Fibroblast of skin of right biceps (primary cell): ENCODE measurements at places on chromosomes 12 and 14.
A peak's percentile ranks its signal among the peaks of the same experiment; 100 is the strongest.

GRCh38 chr14:67650694-67651093, 23.7 kb downstream of the VTI1B start:
- peak; percentile 77 for DNase-seq

- no peak for DNase-seq
These were observed 160.9 kb downstream of the KCNC2 start for GRCh38 chr12:75048767-75049166.

- DNase-seq: no peak
These were observed 38.1 kb downstream of the ESRRB start for GRCh38 chr14:76413962-76414600.

DNA sequence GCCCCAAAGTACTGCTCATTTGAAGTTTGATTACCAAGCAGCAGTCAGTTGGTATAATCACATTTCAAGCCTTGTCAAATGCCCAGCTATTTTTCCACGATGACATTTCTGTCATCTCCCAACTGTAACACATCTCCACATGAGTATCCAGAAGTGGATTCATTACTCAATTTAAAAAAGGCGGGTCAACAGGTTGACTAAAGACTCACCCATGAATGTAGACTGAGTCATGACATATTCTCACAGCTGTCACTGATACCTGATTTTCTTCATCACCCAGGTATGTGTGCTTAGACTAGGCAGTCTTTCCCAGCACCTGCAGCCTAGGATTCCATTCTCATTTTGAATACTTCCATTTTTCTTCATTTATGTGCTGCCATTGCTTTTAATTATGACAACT, 75.1 kb upstream of the DBX2 start:
- DNase-seq: no peak

GRCh38 chr14:95253039-95253630, 66.6 kb downstream of the CLMN start:
- peak; percentile 61 for DNase-seq

DNA sequence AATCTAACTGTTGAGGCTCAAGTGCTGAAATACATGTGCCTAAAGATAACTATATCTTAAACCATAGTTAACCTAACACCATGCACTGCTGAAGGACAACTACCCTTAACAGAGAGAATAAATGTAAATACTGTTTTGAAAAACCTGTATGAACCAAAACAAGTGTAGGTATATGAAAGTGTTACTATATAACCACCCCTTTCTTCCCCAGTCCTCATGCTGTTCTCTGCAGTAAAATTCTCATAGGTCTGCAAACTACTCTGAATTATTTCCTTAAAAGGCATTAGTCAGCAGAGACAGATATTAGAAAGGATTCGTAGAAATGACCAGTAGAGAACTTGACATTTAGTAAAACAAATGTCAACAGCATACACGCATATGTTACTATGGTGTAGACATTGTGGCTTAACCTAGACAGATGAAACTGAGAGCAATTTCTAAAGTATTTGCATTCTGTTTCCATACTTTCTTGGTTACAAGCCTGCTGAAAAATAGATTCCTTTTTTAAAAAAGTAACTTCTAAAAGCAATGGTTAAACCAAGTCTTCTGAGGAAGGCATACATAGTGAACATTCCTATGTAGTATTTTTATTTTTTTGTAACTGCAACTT, 13.9 kb downstream of the CSRP2 start:
- peak; percentile 67 for DNase-seq

DNA sequence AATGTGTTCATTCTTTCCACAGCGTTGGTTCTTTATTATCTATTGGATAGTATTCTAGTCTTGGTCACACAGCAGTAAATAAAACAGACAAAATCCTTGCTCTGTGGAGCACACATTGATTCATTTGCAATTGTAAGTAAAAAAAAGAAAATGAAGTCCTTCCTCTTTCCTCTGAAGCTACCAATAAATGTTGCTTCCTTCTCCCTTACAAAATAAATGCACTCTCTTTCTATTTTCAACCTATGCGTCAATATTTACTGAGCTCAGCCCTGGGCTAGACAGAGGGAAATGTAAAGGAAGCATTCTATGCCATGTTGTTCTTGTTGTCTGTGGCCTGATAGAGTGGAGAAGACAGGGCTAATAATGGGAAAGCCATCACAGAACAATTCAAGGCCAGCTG, 2.9 kb downstream of the ABHD12B start:
- DNase-seq: no peak

DNA sequence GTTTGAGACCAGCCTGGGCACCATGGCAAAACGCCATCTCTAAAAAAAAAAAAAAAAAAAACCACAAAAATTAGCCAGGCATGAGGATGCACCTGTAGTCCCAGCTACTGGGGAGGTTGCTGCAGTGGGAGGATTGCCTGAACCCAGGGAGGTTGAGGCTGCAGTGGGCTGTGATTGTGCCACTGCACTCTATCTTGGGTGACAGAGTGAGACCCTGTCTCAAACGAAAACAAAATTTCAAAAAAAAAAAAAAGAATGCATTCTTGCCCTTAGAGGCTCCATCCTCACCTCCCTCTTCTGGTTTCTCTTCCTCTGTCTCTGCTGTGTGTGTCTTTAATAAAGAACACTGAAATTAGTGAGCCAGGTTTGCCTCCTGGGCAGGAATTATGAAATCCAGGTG, 107.8 kb downstream of the VCPKMT start:
- DNase-seq: no peak

GRCh38 chr14:86491743-86492142, 961.8 kb downstream of the FLRT2 start:
- no peak for DNase-seq

DNA sequence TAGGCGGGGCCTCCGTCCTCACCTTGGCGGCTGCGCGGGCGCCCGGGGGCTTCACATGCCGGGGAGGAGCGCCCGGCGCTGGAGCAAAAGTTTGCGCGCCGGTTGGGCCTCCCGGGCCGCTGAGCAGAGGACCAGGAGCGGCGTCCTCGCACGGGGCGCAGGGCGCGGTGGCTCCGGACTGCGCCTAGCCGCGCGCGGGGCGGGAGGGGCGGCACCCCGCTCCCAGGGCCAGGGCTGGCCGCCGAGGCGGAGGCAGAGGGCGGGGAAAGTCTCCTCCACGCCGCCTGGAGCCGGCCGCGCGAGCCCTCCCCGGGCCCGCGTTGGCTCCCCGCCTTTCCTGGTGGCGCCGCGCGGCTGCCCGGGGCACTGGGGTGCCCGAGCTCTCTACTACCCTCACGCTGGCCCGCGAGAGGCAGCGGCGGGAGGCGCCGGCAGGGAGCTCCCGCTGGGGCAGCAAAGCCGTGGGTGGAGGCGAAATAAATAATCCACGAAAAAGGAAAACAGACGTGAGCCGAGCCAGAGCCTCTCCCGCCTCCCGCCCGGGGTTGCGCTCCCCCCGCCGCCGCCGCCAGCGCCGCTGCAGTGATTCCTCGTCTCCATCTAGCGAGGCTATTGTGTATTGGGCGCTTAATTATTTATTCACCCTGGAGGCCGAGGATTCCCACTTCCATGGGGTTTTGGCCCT, 400 bp upstream of the PRIMA1 start:
- peak; percentile 18 for DNase-seq

- peak; percentile 70 for DNase-seq
These were observed 92.2 kb downstream of the ACSS3 start for GRCh38 chr12:81170072-81170471.

DNA sequence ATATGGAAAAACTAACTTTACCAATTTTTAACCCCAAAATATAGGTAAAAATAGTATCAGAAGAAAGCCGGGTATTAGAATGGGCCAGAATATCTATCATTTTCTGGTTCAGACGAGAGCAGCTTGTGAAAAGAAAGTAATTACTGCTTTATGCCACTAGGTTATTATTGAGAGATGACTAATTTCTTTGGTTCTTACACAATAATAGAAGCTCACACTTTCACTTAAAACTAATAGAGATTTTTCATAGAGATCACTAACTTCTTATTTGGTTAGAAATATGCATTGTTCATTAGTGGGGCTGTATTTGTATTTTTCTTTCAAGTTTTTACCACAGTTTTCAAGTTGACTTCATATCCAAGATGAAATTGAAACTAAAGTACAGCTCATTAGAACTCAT, 1241.2 kb upstream of the FLRT2 start:
- DNase-seq: no peak

GRCh38 chr12:88371416-88372183, 208.7 kb downstream of the KITLG start:
- no peak for DNase-seq

DNA sequence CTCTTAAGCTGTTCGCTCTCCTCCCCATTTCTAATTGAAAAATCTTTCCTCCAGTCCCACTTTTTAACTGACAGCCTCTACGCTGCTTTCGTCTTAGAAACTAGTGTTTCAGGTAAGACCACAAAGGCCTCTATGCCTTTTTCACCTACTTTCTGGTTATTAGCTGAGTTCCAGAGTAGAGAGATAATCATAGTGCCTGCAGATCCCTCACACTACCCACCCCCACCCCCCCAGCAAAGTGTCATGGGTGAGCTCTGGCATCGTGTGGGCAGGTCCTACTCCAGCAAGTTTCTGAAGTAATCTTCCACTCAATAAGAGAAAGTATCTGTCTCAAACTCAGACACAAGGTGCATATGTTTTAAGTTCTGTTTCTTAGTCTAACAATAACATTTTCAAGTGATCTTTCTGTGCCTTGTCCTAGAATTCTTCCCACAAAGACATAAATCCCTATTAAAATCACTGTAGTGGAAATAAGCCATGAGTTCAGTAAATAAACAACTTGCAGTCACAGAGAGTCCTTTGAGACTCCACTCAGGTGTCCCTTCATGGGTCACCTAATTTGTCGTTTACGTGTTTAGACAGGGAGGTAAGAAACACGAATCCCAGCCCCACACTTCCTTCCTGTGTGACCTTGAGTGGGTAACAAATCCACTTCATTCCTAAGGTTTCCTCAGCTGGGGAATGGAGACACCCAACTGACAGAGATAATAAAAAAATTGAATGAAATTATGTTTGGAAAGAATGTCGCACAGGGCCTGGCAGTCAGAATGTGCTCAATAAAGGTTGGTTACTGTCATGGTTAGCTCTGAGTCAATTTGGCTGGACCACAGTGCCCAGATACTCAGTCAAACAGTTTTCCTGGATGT, 228.9 kb upstream of the CAND1 start:
- DNase-seq: no peak

- DNase-seq: peak; percentile 74
These were observed 6.5 kb downstream of the HIP1R start for GRCh38 chr12:122841544-122842321.

- DNase-seq: no peak
These were observed 55.2 kb downstream of the RASSF3 start for GRCh38 chr12:64665514-64665913.

DNA sequence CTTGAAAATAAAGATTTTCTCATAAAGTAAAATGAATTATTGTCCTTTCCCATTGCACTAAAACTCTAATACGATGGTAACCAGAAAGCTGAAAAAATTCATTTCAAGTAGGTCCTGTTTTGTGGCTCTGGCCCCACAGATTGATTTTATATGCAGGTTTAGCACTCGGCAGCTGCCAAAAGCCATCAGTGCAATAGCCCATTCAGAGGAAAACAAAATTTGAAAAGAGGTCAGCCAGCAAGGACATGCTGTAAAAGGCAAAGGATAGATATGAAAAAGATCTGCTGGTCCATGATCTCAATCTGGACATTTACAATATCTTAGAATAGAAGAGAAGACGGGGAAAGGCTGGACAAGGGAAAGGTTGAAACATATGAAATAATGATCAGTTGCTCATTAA, 414.8 kb upstream of the NOVA1 start:
- no peak for DNase-seq

GRCh38 chr12:10901427-10901826, 7.9 kb downstream of the TAS2R13 start:
- no peak for DNase-seq

- no peak for DNase-seq
These were observed 39.3 kb downstream of the TSPAN19 start for GRCh38 chr12:84996759-84997158.

- no peak for DNase-seq
These were observed 41.3 kb downstream of the IFNG start for GRCh38 chr12:68118096-68118755.

DNA sequence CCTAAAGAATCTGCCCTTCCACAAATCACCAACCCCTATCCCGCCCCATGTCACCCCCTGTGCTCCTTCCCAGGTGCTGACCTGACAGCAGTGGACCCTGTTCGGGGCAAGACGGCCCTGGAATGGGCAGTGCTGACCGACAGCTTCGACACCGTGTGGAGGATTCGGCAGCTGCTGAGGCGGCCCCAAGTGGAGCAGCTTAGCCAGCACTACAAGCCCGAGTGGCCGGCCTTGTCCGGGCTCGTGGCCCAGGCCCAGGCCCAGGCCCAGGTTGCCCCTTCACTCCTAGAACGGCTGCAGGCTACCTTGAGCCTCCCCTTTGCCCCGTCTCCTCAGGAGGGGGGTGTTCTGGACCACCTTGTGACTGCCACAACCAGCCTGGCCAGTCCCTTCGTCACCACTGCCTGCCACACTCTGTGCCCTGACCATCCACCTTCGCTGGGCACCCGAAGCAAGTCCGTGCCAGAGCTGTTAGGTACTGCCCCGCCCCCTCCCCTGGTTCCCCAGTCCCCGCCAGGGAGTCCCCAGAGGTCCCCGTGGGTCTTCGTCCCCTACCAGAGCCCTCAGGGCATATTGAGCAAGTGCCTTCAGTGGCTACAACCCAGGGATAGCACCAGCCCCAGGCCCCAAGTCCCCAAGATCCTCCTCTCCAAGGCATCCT, 2.7 kb downstream of the ANKRD33 start:
- no peak for DNase-seq

- DNase-seq: no peak
These were observed 137.6 kb downstream of the TSPAN9 start for GRCh38 chr12:3214526-3215365.

DNA sequence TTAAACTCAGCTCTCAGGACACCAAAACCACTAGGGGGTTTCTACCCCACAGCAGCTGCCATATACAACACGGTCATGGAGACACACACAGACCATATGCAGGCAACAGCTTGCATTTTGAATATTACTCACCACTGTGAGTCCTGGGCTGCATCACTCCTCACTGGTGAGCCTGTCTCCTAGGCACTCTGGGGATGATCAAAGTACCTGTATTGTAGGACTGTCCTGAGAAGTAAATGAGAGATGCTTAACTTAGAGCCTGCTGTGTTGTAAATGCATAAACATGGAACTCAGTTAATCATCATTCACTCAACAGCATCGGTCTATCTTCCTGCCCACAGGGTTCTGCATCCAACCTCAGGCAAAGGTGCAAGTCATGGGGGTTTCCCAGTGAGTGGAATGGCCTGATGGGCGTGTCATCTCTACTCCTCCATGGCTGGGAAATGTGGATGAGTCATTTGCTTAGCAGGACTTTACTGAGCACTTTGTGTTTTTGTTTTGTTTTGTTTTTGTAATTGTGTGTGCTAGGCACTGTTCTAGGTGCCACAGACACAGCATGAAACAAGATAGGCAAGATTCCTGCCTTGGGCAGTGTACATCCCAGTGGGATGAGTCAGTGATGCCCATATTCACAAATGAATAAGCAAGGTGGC, 1141.2 kb upstream of the TMEM132C start:
- DNase-seq: peak; percentile 63

- no peak for DNase-seq
These were observed 2.2 kb downstream of the SERPINA9 start for GRCh38 chr14:94473666-94474410.
